ENCODE measurements at places on chromosomes 4 and X.
A peak's percentile ranks its signal among the peaks of the same experiment; 100 is the strongest.

GRCh38 chr4:181077341-181077740 lies 1165.9 kb upstream of the TENM3 start:
- no peak for DNase-seq

DNA sequence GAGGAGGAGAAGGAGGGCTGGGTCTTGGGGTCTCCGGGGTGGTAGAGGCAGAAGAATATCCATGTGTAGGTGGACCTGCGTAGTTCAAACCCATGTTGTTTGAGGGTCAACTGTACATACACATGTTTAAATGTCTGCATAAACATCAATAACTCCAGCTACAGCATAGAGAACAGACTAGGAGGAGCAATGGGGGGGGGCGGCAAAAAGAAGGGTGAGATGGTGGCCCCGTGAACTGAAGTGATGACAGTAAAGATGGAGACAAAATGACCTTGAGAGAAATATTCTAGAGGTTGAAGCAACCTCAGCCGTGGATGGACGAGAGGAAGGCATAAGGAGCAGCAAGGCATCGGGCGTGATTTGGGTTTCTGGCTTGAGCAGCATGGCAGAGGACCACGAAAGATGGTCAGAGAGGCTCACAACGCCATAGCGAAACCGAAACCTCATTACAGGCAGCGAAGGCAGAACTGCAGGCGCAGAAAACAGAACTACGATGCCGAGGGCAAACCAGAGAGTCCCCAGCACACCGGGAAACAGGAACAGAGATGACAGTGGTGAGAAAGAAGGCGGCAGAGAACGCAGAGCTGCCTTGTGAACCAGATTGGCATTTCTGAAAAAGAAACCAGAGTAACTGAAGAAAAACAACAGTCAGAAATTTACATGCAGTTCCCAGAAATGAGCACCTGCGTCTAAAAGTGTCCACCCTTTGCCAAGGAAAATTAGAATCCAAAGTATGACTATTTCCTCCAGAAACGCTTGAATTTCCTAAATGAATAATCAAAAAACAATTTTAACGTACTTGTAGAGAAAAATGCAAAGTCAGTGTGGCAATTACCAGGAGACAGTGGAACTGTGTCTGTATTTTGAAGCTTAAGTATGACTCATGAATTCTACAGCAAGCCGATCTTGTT lies 50.3 kb upstream of the ENPP6 start:
- DNase-seq, result peak; percentile 65

DNA sequence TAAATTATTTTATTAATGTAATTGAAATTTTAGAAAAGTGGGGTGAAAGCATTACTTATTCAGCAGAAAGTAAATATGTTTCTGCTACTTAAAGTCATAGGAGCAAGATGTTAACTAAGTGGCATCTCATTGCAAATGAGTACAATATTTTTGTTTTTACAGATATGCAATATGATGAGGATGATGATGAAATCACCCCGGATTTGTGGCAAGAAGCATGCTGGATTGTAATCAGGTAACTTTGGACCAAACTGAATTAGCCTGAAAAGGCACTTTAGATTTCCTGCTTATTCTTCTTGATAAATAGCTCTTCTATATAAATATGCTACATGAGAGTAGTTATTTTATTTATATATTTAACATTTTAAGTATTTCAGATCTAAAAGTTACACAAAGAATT lies 7.5 kb downstream of the POLR2B start:
- no peak for DNase-seq

GRCh38 chrX:115017455-115017854 lies at the start of gene IL13RA2:
TSS of gene IL13RA2 (minus strand) at chrX:115017616. CDS start at chrX:115017269, 347 bp downstream.
- no peak for DNase-seq

GRCh38 chr4:53717064-53717549 lies 125.8 kb upstream of the LNX1 start:
- no peak for DNase-seq

DNA sequence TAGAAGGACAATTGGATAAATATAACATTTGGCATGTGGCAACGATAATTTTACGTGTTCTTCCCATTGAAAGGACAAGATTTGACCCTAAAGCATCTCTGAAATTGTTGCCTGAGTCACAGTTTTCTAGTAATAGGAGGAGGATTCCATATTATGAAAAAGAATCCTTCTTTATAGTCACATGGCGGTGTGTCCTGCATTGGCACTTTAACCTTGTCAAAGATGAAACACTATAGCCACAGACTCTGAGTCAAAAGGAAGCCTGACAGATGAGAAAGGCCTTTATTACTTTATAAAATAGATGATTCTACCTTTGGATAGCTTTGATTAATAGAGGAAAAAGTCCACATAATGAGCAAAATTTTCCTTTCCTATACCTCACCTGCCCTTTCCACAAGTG lies 11.5 kb downstream of the LNX1 start:
- peak; percentile 53 for DNase-seq

- no peak for DNase-seq
Measured at GRCh38 chr4:164207460-164207859, 546.5 kb upstream of the SMIM31 start.

GRCh38 chr4:185708348-185708747 lies 103.6 kb downstream of the SORBS2 start:
- DNase-seq, result peak; percentile 58

DNA sequence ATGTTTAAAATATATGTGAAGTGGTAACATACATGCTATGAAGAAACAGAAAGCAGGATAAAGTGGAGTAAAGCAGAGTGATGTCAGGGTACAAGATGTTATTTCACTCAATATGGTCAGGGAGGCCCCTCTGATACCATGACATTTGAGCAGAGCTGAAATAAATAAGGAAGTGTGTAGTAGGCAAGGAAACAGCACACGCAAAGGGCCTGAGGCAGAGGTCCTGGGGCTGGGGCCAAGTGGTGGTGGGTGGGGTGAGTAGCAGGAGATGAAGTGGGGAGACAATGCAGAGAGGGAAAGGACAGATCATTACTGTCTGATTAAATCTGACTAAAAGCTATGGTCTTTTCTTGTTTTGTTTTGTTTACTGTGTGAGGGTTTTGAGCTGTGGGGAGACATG lies 61.1 kb downstream of the FAM13A start:
- no peak for DNase-seq

DNA sequence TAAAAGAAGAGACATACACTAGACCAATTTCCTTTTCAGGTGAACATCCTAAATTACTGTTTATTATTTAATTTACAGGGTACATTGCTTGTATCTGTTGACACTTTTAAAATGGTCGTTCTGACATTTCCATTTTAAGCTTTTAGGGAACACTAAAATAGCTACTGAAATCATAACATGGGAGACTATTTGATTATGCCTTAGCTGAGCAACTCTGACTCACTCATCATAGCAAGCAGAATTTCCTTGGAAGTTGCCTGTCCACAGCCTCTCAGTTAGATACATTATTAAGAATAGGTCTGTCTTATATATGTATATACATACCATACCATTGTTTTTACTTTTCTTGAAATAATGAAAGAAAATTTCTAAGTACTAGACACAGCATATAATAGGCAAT lies 22.0 kb downstream of the GUCY1B1 start:
- peak; percentile 54 for DNase-seq

DNA sequence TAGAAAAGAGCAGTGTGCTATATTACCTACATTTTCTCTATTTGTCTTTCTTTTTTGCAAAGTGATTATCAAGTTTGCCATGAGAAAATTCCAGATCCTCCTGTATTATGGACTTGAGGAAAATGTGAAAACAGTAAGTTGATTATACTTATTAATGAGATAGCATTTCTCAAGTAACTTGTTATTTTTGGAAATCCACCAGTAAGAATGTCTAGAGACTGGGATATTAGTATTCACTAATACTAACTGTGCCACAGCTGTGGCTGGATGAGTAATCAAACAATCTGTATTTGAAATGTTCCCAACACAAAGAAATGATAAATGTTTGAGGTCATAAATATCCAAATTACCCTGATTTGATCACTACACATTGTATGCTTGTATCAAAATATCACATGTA lies 147.0 kb upstream of the CTSO start:
- no peak for DNase-seq

DNA sequence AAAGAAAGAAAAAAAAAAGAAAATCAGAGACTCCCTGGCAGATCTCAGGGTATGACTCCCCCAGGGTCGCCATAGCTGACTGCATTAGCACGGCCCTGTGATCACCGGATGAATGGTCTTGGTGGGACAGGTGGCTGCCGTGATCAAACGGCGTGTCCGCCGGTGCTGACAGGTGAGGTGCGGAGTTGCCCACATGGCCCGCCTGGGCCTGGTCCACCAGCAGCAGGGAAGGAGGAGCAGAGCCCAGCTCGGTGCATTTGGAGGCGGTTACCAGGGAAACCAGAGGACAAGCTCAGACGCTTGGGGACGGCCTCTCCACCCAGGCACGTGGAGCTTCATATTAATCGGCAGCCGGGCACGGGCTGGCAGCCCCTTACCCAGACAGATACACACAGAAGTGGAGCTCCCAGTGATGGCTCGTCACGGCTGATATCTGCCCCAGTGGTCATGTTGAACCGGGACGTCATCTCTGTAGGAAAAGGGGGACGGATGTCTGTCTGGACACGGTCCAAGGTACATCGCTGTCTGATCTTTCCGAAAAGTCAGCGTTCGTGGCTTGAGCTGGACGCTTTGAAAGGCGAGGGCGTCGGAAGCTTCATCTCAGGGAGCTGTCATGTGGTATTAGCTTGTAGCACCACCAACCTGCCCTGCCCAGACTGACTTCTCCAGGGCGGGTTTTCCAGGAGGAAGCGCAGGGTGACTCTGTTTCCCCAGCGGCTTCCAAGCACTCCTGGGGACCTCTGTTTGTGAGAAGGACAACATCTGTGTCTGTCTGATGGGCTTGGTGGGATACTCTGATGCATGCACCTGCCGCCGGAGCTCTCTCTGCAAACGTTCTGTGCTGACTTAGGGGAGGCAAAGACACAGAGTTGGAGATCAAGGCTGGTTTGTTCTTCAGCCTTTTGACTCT lies 180.7 kb downstream of the CRLF2 start:
- no peak for DNase-seq
